Activated T-helper 17 cell treated with anti-CD3 and anti-CD28 coated beads, Interleukin-2, amount 50 U/mL, for 72 hours (primary cell): ENCODE measurements at places on chromosomes 4 and X. TPM values are rescaled to one million over a fixed set of nuclear protein-coding genes. Genes with fewer than 3 reads are reported as not detected.
A peak's percentile ranks its signal among the peaks of the same experiment; 100 is the strongest.

Gene HSPA4L
- total RNA-seq: 3.1 TPM

GRCh38 chrX:85108165-85108564 is 104.5 kb downstream of the APOOL start:
- no peak for ATAC-seq

DNA sequence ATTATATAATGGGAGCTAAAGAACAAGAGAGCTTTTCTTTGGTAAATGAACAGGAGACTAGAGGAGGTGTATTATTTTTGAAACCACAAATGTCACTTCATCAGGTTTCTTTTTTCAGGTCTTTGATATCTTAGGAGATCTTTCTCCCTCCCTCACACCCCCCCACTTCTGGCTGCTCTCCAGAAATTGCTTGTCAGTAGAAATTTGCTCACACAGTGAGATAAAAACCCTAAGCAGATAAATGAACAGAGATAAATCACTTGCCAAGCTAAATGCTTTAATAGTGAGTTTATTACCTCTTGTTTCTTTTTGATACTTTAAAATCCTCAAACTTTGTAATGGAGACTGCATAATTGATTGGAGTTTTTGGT is 421.2 kb upstream of the TENM3 start:
- ATAC-seq: no peak

- ATAC-seq: peak; percentile 5
Observed at GRCh38 chr4:70844180-70844579, 4.5 kb upstream of the GRSF1 start.

- ATAC-seq: no peak
Observed at GRCh38 chrX:56792270-56793111, 63.4 kb downstream of the NBDY start.

GRCh38 chr4:130110770-130111169 is 1014.8 kb downstream of the C4orf33 start:
- no peak for ATAC-seq

DNA sequence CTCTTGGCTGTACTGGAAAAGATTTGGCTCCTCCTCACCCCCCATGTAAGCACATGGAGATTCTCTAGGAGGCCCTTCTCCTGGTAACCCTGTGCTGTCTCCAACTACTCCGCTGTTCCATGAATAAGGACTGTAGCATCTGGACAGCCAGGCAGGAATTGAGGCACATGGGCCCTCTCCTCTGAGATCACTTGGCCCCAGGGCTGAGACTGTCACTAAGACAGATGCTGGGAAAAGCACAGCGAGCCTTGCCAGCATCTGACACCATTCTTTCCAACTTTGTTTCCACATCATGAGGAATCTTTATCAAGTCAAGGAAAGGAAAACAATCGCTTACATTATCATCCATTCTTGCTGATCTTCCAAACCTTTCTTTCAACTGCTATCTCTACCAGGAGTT is 222.6 kb upstream of the INTU start:
- ATAC-seq: no peak

Gene PACRGL
- 9.3 TPM for total RNA-seq

GRCh38 chr4:108590776-108591175 is 29.6 kb upstream of the RPL34 start:
- no peak for ATAC-seq

Gene ARHGEF38
- total RNA-seq: not detected

DNA sequence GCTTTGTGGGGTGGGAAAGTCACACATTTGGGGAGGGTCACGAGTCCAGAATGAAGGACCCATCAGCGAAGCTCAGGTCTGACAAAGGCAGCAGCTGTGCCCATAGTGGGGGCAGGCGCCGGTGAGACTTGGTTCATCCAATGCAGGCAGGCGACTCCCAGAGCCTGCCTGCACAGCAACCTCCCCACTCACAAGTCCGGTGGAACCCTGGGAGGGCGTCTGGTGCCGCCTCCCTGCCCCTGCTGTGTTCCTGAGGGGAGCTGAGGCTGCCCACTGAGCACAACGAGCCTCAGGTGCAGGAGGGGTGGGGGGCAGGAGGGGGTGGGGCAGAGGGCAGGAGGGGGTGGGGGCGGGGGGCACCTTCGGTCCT is 13.7 kb downstream of the LRPAP1 start:
- ATAC-seq: no peak

GRCh38 chr4:185849664-185850550 is 37.9 kb upstream of the SORBS2 start:
- ATAC-seq: no peak

GRCh38 chrX:136055651-136056221 is 70.5 kb downstream of the SLC9A6 start:
- ATAC-seq: no peak

GRCh38 chrX:147537172-147537571 is 374.5 kb upstream of the FMR1 start:
- ATAC-seq: no peak

Gene APLN
- 0.28 TPM for total RNA-seq

Gene AWAT2
- total RNA-seq: not detected

Gene MFAP3L
- total RNA-seq: 1.1 TPM

Gene HTRA3
- not detected for total RNA-seq

DNA sequence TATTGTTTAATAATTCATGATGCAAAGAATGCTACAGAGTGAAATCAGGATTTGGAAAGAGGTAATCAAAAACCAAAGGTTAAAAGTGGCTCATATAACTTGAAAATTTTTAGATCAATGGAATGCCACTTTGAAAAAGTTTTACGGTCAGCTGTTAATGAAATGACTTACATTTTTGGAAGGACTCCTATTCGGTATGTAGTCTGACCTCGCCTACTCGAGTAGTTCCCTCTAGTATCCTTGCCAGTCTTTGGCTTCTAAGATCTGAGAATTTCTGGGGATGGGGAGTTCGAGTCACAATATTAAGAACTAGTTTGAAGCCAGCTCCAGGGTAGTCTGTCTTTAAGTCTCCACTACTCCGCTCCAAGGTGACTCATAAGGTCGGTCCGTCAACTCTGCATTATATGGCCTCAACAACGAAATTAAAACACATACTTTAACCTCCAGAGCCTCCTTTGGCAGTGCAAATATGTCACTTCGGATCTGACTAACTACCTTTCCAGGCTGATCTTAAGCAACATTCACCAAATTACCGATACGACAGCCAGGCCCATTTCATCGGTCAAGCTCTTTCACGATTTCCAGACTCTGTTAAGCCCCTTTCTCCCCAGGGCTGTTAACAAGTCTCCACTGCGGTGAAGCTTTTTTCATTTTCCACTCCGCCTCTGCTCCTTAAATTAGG is 733 bp upstream of the NAA15 start:
- ATAC-seq: peak; percentile 53

DNA sequence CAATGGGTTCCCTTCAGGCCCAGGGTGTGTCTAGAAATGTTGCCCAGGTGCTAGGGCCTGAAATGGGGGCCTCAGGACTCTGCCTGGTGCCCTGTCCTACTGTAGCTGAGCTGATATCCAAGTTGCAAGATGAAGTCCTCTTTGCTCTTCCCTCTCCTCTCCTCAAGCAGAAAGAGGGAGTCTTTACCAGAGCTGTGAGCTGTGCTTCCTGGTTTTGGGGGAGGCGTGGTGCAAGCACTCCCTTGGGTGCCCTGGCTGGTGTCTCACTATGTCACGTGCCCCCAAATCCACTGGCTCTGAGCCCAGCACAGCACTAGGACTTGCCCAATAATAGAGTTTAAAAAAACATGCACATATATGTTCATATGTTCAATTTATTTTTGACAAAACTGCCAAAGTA is 29.3 kb upstream of the CT47A1 start:
- ATAC-seq: no peak

- ATAC-seq: peak; percentile 86
Observed at GRCh38 chrX:118355225-118355920, 9.5 kb downstream of the WDR44 start.

DNA sequence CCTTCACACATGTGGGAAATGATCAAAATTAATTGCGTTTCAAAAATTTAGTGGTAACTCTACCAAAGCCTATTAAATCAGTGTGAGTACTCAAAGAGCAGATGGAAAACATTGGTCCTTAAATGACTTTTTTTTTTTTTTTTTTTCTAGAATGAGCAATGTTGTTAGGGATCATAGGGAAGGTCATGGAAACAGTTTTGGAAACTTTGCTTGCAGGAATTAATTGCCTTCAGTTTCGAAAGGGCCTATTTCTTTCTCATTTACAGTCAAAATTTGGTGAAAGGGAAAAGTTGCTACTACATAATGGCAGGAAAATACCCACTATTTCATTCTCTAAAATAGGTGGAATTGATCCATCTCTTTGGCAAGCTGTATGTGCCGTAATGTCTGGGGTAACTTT is 160.9 kb downstream of the RTL9 start:
- no peak for ATAC-seq

DNA sequence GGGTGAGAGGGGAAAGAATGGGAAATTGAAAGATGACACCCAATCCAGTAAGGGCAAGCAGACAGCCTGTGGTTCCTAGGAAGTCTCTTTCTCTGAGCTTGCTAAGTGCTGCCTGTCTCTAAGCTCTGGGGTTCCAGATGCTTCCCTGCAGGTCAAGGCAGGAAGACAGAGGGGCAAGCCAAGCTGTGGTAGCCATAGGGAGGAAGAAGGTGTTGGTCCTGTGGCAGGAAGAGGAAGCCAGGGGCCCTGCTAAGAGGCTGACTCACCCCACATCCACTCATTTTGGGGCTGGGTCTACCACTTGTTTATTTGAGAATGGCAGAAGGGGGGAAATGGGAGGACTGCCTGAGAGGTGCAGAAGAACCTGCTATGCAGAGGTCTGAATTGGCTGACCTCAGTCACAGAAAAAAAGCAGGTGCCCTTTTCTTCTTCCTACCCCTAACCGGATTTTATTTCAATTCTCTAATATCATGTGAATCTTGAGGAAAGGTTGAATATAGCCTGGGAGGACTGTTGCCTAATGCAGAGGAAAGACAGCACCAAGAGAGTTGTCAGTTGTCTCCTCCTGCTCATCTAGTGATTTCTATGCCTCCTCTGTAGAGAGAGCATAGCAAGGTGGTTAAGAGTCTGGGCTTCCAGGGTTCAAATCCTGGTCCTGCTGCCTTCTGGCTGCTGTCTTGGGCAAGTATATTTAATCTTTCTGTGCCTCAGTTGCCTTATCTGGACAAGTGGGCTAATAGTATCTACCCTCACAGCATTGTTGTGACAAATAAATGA is 27.4 kb downstream of the HOPX start:
- ATAC-seq: peak; percentile 55
